Subcutaneous preadipocyte (primary cell): ENCODE measurements at places on chromosomes 16 and 17. TPM values are rescaled to one million over a fixed set of nuclear protein-coding genes. Genes with fewer than 3 reads are reported as not detected.

Gene NOS2
- total RNA-seq = not detected in 2 replicates

Gene TLE7
- total RNA-seq = not detected in 2 replicates

Gene IGFBP4
- 146 and 153 TPM in 2 replicates for total RNA-seq

Gene CPNE7
- total RNA-seq = 12.1 and 29.9 TPM in 2 replicates

Gene KRTAP3-1
- not detected in 2 replicates for total RNA-seq

Gene AIPL1
- total RNA-seq = not detected in 2 replicates

Gene RAB26
- total RNA-seq = under 0.01 and 0.20 TPM in 2 replicates

Gene KCNH4
- total RNA-seq = not detected in 2 replicates

Gene OTOA
- under 0.01 and 0.37 TPM in 2 replicates for total RNA-seq

Gene KRT24
- total RNA-seq = not detected in 2 replicates

Gene CCL15
- not detected in 2 replicates for total RNA-seq

Gene ACAP1
- 0.20 and 2.2 TPM in 2 replicates for total RNA-seq

Gene PDILT
- not detected in 2 replicates for total RNA-seq

Gene ASGR1
- total RNA-seq = under 0.01 and 0.39 TPM in 2 replicates

Gene SMPD3
- total RNA-seq = under 0.01 TPM in 1 of 2 replicates, not detected in the other

Gene WFIKKN1
- 0.20 and 0.37 TPM in 2 replicates for total RNA-seq

Gene PPP1R27
- total RNA-seq = not detected in 2 replicates

Gene PRSS36
- 0.20 and 0.37 TPM in 2 replicates for total RNA-seq

Gene FBXL16
- total RNA-seq = 0.37 and 0.59 TPM in 2 replicates

Gene SMIM36
- not detected in 2 replicates for total RNA-seq

Gene ASPA
- total RNA-seq = 0.98 and 1.1 TPM in 2 replicates

Gene KRT12
- total RNA-seq = not detected in 2 replicates

Gene PLEKHH3
- 11.8 and 12.9 TPM in 2 replicates for total RNA-seq

Gene ADPRM
- total RNA-seq = 9.0 and 9.2 TPM in 2 replicates

Gene TMIGD1
- not detected in 2 replicates for total RNA-seq

Gene HOXB6
- 8.8 and 11.0 TPM in 2 replicates for total RNA-seq

Gene TMEM94
- total RNA-seq = 30.1 and 31.6 TPM in 2 replicates

Gene NRN1L
- 0.37 TPM in 1 of 2 replicates, not detected in the other for total RNA-seq

Gene DRC3
- total RNA-seq = 0.37 and 0.39 TPM in 2 replicates

Gene NPB
- under 0.01 TPM in 2 replicates for total RNA-seq

Gene EVI2A
- total RNA-seq = 6.5 and 14.0 TPM in 2 replicates

Gene CCL17
- not detected in 2 replicates for total RNA-seq

Gene TEKT1
- total RNA-seq = not detected in 2 replicates

Gene KAT2A
- 13.6 and 15.6 TPM in 2 replicates for total RNA-seq

Gene G6PC1
- total RNA-seq = not detected in 2 replicates

Gene PPM1E
- total RNA-seq = under 0.01 TPM in 1 of 2 replicates, not detected in the other

Gene CTRL
- total RNA-seq = 0.37 and 1.4 TPM in 2 replicates

Gene C1QBP
- total RNA-seq = 291 and 302 TPM in 2 replicates

Gene TBC1D3I
- under 0.01 TPM in 1 of 2 replicates, not detected in the other for total RNA-seq

Gene ZNF689
- 5.1 and 5.5 TPM in 2 replicates for total RNA-seq

Gene P4HB
- total RNA-seq = 794 and 796 TPM in 2 replicates

Gene TAF1C
- 23.1 and 27.6 TPM in 2 replicates for total RNA-seq

Gene TBC1D3K
- not detected in 2 replicates for total RNA-seq

Gene BEAN1
- 0.73 and 3.1 TPM in 2 replicates for total RNA-seq

Gene MYLK3
- total RNA-seq = under 0.01 and 0.73 TPM in 2 replicates
